Kidney tubule cell (primary cell): ENCODE measurements at places on chromosomes 7 and 10.

GRCh38 chr10:131760416-131761166 lies 140.2 kb upstream of the PPP2R2D start:
- DNase-seq, result no peak

DNA sequence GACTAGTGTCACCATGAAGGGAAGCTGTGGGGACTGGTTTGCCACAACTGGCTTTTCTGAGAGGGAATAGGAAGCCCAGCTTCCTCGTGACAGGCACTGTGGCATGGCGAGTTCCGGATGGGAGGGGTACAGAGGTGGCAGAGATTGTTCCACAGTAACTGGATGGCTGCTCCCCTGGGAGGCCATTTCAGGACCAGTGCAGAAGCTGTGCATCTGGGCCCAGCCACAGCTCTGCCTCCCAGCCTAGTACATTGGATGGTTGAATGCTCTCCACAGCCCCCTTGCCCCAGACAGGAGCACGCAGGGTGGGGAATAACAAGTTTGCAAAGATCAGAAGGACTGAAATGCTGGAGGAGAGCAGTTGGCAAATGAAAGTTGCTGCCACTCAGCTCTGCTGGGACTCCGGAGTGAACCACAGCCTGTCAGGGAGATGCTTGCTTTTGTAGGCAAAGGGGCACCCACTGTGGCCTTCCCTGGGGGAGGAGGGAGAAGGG lies 51.8 kb downstream of the GSDME start:
- DNase-seq, result no peak

DNA sequence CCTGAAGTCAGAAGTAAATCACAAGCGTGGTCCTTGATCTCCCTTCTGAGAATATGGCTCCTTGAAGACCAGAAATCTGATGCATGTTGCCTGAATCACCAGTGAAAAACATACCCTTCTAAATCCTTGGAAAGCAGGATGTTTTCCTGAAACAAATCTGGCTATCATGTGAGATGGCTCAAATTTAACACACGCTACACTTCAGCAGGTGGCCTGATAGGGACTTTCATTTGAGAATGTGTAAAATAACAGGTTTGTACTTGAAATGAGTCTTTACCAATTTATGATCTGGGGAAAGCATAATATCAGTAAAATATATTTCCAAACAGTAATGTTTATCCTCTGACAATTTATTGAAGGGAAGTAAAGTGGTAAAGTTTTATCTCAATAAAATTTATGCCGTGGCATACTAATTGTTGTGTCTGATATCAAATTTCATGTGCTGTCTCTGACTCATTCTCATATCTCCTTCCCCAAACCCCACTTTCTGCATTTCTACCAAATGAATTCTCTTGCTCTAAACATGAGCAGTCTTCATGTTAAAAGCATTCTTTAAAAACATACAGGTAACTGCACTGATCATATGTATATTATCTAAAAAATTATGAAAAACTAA lies 17.4 kb downstream of the CYP3A4 start:
- no peak for DNase-seq

GRCh38 chr10:49312246-49312869 lies 13.4 kb downstream of the C10orf71 start:
- DNase-seq, result no peak

DNA sequence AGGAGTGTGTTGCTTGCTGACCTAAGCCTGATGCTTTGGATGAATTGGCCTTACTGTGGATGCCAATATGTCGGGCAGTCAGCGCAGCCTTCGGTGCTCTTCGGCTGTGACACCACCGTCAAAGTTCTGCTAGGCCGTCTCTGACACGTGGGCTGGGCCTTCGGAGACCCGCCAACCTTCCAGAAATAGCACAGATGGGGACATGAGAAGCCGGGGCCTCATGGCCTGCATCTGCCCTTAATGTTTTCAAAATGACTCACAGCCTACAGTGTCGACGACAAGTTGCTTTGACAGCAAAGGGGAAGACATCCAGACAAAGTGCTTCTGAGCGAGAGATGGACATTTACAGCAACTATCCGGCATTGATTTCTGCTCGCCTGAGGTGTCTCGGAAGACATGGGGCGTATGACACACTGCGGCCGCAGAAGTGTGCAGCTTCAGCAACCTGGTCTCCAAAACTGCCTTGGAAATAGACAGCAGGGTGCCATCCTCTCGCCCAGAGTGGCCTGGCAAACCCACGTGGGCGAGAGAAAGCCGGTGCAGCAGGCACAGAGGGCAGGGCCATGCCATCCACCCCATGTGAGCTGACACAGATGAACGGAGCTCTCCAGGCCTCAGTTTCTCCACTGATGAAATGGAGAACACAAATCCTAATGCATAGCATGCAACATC lies 94.0 kb upstream of the PPP2R2D start:
- no peak for DNase-seq

DNA sequence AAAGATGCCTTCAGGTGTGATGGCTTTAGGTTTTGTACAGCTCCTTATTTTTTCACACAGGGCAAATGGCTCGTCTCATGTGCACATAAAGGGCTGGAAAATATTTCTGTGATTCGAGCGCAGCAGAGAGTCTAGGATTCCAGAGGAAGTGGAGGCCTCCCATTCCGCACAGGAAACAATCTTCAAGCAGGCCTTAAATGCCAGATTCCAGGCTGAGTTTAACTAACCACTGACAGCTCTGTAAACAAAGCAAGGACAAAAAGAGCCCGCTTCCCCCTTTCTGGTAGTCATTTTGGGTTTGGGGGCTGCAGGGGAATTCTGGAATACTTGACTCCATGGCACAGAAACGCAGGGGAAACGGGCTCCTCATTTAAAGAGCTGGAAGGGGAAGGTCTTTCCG lies 87.2 kb downstream of the CALD1 start:
- no peak for DNase-seq

DNA sequence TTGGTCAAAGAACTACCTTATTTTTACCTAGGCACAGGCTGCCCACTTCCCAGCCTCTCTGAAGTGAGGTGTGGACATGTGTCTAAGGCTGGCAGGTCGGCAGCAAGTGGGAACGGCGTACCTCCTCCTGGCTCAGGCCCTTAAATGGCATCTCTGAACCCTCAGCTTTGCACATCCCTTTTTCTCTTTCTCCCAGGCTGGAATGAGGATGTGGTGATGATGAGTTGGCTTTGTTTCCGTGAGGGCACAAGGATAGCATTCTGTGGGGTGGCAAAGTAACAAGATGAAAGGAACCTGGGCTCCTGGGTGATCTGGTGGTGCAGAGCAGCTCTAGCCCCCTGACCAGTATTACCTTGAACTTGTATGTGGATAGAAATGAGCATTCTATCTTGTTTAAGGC lies 196.8 kb downstream of the REEP3 start:
- DNase-seq, result peak; percentile 86

- no peak for DNase-seq
Measured at GRCh38 chr10:86992929-86993328, 24.6 kb downstream of the ADIRF start.

DNA sequence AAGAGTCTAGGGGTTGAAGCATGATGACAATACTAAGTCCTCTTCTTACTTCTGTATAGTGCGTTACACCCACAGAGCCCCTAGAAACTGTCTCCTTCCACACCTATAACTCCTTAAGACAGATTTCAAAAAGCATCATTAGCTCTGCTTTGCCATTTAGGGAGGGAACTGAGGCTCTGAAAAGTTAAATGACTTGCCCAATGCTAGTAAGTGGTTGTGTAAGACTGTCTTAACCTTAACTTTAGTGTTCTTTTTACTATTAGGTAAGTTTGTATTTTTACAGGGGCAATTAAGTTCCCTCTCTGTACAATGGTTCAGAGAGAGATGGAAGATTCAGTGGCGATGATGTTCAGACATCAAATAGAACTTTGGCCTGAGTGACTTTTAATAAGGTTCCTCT lies 72.7 kb upstream of the ASAH2 start:
- no peak for DNase-seq

GRCh38 chr10:105803206-105803605 lies 1162.1 kb downstream of the SORCS3 start:
- no peak for DNase-seq

GRCh38 chr10:31977440-31978155 lies 49.0 kb upstream of the ARHGAP12 start:
- peak; percentile 83 for DNase-seq

DNA sequence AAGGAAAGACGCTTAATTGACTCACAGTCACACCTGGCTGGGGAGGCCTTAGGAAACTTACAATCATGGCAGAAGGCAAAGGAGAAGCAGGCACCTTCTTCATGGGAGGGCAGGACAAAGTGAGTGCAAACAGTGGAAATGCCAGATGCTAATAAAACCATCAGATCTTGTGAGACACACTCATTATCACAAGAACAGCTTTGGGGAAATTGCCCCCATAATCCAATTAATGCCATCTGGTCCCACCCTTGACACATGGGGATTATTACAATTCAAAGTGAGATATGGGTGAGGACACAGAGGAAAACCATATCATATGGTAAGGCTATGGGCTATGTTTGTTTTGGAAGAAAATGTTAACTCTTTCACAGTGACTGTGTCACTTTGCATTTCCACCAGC lies 1272.5 kb upstream of the CELF2 start:
- no peak for DNase-seq

- DNase-seq, result no peak
Measured at GRCh38 chr10:28879246-28879645, 201.9 kb downstream of the BAMBI start.

DNA sequence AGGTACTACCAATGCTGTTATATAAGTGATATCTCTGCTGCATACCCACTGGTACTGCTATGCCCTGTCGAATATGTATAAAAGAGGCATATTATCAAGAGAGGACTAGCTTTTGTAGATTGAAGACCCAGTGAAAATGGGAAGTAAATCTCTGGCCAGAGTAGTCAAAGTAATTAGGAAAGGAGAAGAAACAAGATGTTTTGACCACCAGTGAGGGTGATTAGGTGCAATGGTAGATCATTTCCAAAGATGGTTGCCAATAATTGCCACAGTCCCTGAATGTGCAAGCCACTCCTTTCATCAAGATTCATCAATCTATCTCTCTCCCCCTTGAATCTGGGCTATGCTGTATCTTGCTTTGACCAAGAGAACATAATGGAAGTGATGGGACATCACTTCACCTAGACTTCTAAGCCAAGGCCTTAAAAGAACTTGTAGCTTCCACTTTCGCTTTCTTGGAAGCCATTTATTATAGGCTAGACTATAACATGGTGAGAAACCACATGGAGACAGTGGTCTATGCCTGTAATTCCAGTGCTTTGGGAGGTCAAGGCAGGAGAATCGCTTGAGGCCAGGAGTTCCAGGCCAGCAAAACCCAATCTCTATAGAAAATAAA lies 52.6 kb upstream of the ST8SIA6 start:
- no peak for DNase-seq

DNA sequence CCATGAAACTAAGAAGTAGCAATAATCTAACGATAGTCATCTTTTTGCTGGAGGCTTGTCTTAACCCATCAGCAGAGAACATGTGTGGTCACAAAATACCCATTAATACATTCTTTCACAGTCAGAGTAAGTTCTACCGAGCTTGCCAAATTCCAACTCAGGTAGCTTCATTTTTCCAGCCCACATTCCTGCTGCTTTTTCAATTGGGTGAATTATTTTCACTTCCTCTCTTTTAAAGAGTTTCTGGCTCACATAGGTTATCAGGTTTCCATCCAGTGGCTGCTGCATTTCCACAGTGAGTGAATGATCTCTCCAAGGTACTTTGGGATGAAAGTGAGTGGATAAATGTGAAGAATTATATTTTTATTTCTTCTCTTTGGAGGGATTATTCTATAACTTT lies 233.1 kb downstream of the SEMA3E start:
- DNase-seq, result peak; percentile 45

GRCh38 chr10:119115926-119116325 lies 12.0 kb downstream of the DENND10 start:
- no peak for DNase-seq

DNA sequence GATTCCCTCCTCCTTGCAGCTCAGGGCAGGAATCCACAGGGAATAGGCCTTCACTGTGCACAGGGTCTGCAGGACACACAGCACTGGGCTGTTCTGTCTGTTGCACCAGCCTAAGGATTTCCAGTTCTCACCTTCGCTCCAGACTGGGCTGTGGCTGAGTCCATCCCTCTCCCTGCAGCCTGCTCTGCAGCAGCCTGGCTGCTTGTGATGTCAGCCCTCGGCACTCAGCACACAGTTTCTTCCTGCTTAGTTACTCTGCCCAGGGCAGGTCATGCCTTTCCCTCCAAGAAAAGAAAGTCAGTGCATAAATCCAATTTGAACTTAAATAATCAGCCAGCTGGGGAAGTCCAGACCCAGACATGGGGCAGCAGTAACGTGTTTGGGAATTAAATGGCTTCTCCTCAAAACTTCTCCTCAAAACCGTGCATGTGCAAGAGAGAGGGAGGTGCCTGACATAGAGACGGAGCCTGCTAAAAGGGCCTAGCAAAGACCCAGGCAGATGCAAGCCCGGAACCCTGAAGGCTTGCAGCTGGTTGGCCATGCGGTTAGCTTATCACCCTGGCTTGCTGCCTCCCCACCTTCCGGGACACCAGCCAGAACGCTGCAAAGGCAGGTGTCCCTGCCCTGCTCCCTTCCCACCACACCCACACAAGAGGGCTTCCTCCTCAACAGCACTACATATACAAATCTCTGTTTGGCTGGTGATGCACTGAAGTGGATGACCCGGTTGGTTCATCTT lies 10.9 kb upstream of the GDF2 start:
- DNase-seq, result no peak
